Activated CD4-positive, alpha-beta T cell treated with anti-CD3 and anti-CD28 coated beads, Interleukin-2, amount 50 U/mL, for 1 hour (primary cell): ENCODE measurements at places on chromosomes 3 and 15.
A peak's percentile ranks its signal among the peaks of the same experiment; 100 is the strongest.

- DNase-seq, result no peak
Measured at GRCh38 chr15:91124132-91124531, 24.1 kb downstream of the SV2B start.

GRCh38 chr3:151234825-151235224 is 31.8 kb upstream of the GPR171 start:
- DNase-seq, result no peak

DNA sequence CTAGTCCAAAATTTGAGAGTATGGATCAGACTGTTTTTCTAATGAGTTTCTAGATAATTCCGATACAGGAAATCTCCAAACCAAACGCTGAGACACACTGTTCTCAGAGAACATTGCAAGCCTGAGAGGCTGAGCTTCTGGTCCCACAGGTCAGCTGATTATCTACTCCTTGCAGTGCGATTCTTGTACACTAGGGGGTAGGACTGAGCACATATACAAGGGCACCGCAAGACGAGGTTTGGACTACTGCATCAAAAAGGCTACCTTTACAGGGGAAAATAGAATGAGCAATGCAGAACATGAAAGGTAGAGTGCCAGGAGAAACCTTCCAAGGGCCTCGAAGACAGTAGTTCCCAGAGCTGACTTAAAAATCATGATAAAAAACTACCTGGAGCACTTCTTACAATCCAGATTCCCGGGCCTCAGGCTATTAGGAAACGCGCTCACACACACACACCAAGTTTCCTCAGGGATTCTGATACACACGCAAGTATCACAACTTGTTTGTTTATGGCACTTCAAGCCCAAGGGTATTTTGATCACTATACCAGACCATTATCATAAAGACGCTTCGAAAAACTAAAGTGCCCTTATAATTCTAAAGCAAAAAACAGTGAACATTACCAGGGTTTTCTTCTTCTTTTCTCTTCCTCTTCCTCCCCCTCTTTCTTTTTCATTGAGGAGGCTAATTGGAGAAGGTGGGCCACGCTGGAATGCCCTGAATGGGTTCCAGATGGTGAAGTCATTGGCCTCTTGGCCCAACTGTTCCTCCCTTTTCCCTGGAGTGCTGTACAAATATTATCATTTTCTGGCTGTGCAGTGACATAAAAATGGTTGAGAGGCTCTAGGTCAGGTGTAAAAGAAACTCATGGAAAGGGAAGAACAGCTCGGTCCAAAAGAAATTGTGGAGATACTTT is 61.8 kb downstream of the SLC12A8 start:
- DNase-seq, result peak; percentile 41

GRCh38 chr3:39250116-39250747 is 29.6 kb downstream of the CX3CR1 start:
- DNase-seq, result no peak

DNA sequence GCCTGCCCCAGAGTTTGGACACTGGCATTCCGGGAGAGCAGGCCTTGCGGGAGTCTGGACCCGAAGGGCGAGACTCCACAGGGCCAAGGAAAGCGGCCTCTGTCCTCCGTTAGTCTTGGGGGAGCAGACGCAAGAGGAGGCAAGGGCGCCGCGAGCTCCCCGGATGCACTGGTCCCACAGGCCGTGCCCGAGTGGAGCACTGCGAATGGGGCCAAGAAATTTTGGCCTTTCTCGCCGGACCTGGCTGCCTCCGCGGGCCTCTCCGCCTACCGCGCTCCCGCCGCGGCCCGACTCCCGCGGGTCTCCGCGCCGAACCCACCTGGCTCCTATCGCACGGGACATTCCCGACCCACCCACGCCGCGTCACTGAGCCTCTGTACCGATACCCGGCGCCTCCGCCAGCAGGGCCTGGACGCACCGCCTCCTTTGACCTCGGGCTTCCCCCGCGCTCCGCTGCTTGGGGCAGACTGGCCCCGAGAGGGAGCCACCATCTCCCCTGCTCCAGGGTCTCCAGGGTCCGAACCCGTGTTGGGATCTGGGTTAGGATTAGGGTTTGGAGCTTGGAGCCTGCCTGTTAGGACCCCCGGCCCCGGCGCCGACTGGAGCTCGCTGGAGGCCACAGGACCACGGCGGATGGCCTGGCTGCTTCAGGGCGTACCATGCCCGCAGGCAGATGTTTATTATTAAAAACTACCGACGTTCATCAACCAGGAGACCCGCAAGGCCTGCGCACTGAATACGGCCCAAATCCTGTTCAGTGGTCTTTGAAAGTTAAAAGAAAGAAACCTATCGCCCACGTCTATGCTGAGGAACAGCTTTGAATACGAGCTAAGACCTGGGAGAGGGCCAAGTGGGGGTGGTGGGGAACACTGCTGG is 11.7 kb downstream of the SHOX2 start:
- DNase-seq, result no peak

- no peak for DNase-seq
Measured at GRCh38 chr3:4270720-4271119, 32.4 kb upstream of the SETMAR start.
